ENCODE measurements at places on chromosomes 7 and 10.
A peak's percentile ranks its signal among the peaks of the same experiment; 100 is the strongest.

- no peak for DNase-seq
Observed at GRCh38 chr10:314381-314780, 179.1 kb downstream of the ZMYND11 start.

GRCh38 chr7:106915873-106916272, 50.8 kb downstream of the PIK3CG start:
- no peak for DNase-seq

DNA sequence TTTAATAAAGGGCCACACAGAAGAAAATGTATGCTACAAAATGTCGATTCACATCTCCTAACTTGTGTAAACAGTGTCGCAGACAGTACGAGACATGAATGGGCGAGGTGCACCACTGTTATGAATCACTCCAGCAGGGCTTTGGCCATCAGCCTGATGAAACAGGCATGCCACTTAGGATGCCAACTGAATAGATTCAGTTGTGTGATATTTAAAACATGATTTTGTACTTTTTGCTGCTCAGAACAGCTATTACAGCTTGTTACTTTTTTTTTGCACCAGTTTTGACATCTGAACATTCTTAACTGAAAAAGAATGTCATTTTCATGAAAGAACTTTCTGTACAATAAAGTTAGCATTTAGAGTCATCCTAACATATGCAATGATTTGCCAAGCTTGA, 138.1 kb downstream of the VTI1A start:
- no peak for DNase-seq

GRCh38 chr10:116141246-116141645, 131.8 kb downstream of the GFRA1 start:
- DNase-seq = no peak

GRCh38 chr7:131737746-131738465, 181.5 kb upstream of the PODXL start:
- no peak for DNase-seq

DNA sequence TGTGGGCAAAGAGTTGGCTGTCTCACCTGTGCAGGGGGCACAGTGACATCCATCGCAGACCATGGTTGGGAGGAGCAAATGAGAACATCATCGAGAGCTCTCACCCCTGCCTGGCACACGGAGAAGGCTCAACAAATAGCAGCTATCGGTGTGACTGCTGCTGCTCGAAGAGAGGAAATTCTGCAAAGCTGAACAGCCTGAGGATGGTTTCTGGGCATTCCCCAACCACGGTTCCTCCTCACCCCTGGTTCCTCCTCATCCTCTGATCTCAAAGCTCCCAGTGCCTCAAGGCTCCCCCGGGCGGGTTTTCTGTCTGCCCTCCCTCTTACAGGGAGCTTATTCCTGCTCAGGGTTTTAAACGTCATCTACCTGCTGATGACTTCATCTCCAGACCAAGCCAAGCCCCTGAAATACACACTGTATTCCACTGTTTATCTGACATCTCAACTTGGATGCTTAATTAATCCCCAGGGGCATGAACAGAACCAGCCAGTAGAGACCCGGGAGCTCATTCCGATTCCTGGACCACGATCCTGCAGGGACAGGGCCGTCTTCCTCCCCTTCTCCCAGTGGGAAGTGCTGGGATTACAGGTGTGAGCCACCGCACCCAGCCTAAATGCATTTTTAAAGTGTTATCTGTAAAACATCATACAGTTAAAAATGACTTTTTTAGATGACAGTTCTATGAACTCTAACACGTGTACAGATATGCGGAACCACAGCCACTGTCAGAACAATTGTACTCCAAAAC, 19.5 kb upstream of the NOM1 start:
- no peak for DNase-seq

- DNase-seq = no peak
Observed at GRCh38 chr7:127382301-127383085, 10.0 kb downstream of the ZNF800 start.

- DNase-seq = no peak
Observed at GRCh38 chr7:154937837-154938236, 65.1 kb downstream of the PAXIP1 start.

- DNase-seq = no peak
Observed at GRCh38 chr10:90993340-90993739, 72.5 kb upstream of the ANKRD1 start.

DNA sequence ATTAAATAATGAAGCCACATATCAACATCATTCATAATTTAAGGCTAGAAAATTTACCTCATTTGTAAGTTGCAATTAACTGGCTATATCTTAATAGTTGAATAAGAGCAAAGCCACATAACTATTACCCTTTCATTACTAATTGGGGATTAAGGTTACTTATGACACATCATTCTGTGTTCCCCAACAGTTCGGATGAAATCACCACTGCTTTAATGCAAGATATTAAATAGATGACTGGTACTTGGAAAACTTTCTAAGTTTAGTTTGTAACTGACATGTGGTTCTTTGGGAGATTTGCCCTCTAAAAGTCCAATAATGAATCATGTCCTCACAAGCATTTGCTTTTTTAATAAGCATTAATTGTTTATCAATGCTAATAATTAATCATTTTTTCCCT, 109.1 kb downstream of the MTERF1 start:
- no peak for DNase-seq

- DNase-seq = no peak
Observed at GRCh38 chr10:12980713-12981306, 20.7 kb downstream of the CCDC3 start.

- DNase-seq = no peak
Observed at GRCh38 chr7:154744256-154744860, 258.6 kb downstream of the PAXIP1 start.

- DNase-seq = no peak
Observed at GRCh38 chr7:106062521-106062931, 49.6 kb downstream of the SYPL1 start.

DNA sequence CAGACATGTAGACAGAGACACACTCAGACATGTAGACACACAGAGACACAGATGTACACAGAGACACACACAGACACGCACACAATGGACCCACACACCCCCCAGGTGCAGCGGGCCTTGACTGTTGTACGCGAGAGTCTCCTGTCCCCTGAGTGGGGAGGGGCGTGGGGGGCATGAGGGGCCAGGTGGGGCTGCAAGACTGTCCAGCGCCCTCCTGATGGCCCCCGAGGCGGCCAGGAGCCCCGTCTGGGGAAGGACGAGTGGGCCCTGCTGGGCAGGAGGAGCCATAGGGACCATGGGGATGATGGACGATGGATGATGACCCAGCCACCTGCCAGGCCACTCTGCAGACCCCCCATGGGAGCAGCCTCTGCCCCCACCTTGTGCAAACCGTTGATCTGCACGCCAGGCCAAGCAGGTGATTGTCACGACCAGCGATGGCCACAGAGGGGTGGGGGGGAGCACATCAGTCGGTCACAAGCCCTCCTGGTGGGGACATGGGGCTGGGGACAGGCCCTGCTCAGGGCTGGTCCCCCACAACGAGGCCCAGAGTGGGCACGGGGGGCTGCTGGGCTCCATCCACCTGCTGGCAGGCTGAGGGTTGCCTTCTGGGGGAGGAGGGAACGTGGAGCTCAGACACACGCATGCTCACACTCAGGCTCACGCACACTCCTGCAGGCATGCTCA, 11.6 kb downstream of the VENTX start:
- DNase-seq = no peak

GRCh38 chr10:88661577-88661976, 2.7 kb upstream of the LIPF start:
- no peak for DNase-seq

GRCh38 chr10:132395704-132396493, 1.1 kb upstream of the PWWP2B start:
- no peak for DNase-seq

GRCh38 chr7:128938544-128939074, 882 bp downstream of the IRF5 start:
- no peak for DNase-seq

- DNase-seq = no peak
Observed at GRCh38 chr10:49309691-49310411, 10.9 kb downstream of the C10orf71 start.

- peak; percentile 28 for DNase-seq
Observed at GRCh38 chr10:102230861-102231356, 4.8 kb downstream of the ELOVL3 start.

DNA sequence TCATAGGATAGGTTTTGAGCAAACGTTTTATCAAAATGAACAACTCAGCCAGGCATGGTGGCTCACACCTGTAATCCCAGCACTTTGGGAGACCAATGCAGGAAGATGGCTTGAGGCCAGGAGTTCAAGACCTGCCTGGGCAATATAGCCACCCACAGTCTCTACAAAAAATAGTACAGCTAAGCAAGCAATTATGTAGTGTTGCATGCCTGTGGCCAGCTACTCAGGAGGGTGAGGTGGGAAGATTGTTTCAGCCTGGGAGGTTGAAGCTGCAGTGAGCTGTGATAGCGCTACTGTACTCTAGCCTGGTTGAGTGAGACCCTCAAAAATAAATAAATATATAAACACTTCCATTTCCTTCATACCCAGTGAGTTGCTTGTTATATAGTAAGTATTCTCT, 67.1 kb downstream of the LSMEM1 start:
- DNase-seq = no peak

DNA sequence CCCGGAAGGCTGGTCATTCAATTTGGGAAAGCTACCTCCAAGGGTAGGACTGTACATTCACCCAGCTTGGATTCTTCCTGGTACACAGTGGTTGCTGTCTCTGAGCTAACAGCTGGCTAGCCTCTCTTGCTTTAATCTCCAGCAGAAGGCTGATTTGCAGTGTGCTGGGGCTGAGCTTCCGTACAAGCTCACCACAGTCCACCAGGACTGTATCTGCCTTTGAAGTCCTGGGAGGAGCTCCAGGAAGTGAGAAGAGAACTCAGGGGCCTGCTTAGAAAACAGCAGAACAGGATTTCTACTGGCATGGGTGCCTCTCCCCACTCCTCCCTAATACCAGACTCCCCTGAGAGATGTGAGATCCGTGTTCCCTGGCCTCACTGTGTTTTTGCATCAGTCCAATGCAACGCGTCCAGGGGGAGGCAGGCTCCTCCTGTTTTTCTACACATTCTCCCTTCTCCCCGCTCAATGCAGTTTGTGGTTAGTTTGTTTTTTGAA, 6.6 kb downstream of the AFAP1L2 start:
- no peak for DNase-seq

Measured in activated T-helper 1 cell treated with anti-CD3 and anti-CD28 coated beads, Interleukin-2, amount 50 U/mL, for 16 hours (primary cell).